ENCODE measurements at places on chromosomes 2 and 18. TPM values are rescaled to one million over a fixed set of nuclear protein-coding genes. Genes with fewer than 3 reads are reported as not detected.

DNA sequence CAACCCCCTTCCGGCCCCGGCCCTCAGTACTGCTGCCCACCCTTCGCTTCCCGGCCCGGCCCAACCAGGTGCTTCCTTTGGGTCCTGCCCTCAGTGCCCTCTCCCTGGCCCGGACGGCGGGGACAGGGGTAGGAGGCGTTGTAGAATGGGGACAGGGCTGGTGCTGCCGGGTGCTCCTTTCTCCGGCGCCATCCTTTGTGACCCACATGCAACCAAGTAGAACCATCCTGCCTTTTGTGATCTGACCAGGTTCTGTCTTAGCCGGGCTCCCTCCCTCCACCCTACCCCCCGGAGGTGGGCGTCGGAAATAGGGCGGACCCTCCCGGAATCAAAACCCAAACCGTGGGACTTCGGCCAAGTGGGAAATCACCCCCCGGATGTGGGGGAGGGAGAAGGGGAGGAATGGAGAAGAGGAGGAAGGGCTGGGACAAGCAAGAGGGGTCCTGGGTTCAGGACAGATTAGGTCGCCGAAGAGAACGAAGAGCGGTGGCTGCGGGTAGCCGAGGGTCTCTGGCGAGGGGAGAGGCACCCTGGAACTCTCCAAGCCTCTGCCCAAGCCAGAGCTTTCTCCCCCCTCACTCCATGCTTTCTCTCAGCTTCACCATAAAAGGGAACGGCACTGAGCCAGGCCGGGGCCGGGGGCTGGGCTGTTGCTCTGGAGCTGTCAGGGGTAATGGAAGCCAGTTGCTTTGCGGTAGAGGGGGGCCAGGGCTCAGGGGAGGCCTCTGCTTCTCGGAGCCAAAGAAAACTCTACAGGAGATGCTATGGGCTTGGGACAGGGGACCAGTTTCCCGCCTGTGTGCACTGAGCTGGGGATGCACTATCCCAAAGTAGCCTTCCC is 756 bp upstream of the OST4 start:
- H3K4me1 ChIP-seq: peaks cover 9% of the 10 kb centered on the region
- peak; percentile 92 for DNase-seq
- peak overlapping the region; percentile 78 for H3K4me3 ChIP-seq
- H3K36me3 ChIP-seq: no peaks in the 10 kb centered on the region

GRCh38 chr18:69239849-69240674 is 160.6 kb upstream of the DOK6 start:
- H3K4me1 ChIP-seq: no peaks in the 10 kb centered on the region
- H3K27me3 ChIP-seq: no peaks in the 10 kb centered on the region
- H3K36me3 ChIP-seq: no peaks in the 10 kb centered on the region
- H3K27ac ChIP-seq: no peak overlapping the region

GRCh38 chr2:112757265-112757664 is 7.1 kb downstream of the CKAP2L start:
- no peaks in the 10 kb centered on the region for H3K27me3 ChIP-seq
- H3K4me1 ChIP-seq: no peaks in the 10 kb centered on the region
- H3K36me3 ChIP-seq: no peaks in the 10 kb centered on the region
- H3K4me3 ChIP-seq: no peak overlapping the region
- DNase-seq: no peak
- no peak overlapping the region for H3K27ac ChIP-seq

DNA sequence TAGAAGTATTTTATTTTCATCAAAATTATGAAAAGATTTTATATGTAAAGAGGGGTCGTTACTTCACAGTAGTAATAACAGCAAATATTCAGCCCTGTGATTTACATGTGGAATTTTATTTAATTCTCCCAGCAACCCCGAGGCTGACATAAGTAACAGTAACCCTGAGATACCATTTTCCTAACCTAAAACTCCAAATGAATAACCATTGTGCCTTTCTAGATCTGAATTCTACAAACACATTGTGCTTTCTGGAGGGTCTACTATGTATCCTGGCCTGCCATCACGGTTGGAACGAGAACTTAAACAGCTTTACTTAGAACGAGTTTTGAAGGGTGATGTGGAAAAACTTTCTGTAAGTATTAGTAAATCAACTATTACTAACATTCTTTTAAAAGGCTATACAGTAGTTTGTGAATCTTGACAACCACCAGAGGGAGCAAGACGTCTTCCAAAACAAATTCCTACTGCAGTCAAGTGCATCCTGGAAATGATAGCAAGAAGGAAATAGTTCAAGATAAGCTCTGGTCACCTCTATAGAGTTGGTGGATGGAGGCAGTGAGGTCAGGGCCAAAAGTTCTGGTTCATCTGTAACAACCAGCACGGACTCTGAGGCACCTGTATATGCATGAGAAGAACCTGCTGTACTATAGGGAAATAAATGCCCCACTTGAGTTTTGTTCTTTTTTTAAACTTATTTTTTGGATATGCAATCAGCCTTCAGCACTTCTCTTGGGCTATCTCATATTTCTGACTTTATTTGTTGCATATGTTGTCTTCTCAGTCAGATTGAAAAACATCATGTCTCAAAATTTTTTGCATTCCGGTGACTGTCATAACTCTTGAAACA is 37.4 kb downstream of the ACTR2 start:
- H3K27me3 ChIP-seq: no peaks in the 10 kb centered on the region
- H3K4me3 ChIP-seq: no peak overlapping the region
- H3K27ac ChIP-seq: no peak overlapping the region
- H3K4me1 ChIP-seq: no peaks in the 10 kb centered on the region
- no peak for DNase-seq
- no peaks in the 10 kb centered on the region for H3K36me3 ChIP-seq

CGREF1 gene
- 11.6 TPM for total RNA-seq

CHRND gene
- not detected for total RNA-seq

TAF1B gene
- 53.6 TPM for total RNA-seq

PARD6G gene
- 11.2 TPM for total RNA-seq

Measured in uterus (tissue), 4 donors.